ENCODE measurements at places on chromosomes 12 and 14.

DNA sequence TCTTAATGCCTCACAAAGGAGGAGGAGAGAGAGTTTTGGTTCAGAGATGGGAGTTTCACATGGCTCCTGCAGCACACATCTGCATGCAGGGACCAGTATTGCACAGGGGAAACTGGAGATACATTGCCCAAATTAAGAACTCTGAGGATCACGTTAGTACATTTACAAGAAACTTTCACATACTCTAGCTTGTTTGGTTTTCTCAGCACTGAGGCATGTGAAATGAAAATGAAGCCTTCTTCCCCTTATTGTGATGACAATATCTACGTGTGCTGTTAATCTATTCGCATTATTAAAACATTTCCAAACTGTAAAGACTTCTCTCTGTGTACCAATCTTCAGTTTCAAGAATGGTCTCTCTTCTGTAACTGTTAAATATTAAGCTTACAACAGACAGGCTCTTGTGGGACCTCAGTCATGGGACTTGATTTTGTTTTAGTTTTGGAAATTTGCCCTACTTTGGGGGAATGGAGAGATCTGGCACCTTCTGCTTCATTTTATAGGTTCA is 124.7 kb downstream of the DAAM1 start:
- DNase-seq, result no peak

DNA sequence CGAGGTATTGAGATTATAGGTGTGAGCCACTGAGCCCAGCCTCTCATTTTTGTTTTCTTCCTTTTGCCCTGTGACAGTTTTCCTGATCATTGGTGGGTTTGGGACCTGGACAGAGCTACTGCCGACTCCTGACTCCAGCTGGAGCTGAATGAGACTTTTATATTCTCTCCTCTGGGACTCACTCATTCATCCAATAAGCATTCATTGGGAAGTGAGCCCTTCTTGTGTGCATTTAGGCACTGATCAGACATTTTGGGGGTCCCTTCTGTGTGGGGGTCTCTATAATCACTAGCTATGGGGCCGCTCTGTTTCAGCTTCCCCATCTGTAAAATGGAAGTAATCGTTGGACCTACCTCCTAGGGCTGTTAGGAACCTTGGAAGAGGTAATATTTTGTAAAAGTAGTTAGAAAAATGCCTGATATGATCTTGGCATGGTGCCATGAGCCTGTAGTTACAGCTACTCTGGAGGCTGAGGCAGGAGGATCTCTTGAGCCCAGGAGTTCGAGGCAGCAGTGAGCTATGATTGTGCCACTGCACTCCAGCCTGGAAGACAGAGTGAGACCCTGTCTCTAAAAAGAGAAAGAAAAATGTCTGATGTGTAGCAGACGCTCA is 7.2 kb downstream of the SH2B3 start:
- no peak for DNase-seq

DNA sequence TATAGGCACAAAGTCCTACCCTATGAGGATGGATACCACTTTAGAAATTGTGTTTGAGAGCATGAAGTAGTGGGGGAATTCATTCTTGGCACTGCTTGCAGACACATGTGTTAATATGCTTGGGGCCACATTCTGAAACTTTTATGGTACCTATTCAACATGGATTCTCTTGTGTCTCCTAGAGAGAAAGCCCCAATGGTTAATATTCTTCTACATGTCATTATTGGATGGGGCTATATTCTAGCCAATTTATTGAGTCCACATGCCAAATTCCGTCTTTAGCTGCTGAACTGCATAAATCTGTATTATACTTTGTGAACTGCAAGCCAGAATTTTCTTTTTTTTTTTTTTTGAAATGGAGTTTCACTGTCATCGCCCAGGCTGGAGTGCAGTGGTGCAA is 140.0 kb downstream of the KICS2 start:
- no peak for DNase-seq

DNA sequence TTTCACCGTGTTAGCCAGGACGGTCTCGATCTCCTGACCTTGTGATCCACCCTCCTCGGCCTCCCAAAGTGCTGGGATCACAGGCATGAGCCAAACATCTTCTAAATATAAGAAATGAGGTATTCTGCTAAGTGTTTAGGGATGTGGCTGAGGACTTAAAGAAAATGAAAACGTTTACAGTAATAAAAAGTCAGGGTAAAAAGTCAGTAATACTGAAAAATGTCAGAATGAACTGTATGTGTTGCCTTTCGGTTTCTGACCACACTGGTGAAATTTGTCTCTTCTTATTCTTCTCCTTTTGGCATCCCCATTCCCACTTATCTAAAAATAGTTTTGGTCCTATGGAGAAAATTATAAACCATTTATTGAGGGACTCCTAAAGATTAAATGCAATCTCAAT is 20.5 kb downstream of the TMEM116 start:
- no peak for DNase-seq

GRCh38 chr14:31261859-31262731 is 54.5 kb upstream of the HECTD1 start:
- no peak for DNase-seq

- DNase-seq, result no peak
Measured at GRCh38 chr14:53380052-53380866, 227.1 kb upstream of the DDHD1 start.

DNA sequence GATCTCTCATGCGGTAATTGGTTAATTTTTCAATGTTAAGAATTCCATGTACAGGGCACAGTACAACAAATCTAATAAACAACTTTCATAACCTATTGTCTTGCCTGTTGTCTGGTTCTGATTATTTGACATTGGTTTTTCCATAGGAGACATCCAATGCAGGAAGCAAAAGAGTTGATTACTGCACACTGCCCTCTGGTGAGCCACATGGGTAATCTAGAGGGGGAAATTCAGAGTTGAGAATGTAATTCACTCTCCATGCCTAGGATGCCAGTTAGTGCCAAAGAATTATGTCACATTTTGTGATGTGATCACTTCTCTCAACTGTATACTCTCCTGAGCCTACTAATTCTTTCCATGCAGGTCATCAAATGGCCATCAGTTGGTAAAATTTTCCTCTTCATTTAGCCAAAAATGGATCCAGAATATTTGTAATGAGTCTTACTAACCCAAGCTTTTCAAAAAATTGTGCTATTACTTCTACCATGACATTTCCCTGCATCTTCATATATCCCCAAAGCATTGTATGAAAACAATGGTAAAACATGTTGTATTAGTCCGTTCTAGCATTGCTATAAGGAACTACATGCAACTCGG is 17.7 kb upstream of the CCDC91 start:
- DNase-seq, result no peak

DNA sequence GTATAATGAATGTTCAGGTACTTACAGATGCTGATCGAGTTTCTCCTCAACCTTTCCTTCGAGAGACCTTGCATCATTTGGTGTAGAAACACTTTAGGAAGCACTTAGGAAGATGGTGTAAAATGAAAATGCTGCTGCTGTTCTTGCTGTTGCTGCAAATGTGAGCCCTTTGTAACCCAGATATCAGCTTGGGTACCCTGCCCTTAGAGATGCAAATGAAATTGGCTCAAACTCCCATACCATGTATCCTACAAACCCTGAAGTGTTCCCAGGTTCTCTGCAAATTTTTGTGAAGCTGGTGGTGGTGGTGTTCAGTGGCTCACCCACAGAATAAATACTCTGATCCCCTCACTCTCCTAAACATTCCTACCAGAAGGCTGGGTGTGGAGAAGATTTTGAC is 130.8 kb downstream of the SLC25A47 start:
- no peak for DNase-seq

Measured in right forelimb (tissue), 1 donor.